ENCODE measurements at places on chromosomes 11 and 22. TPM values are rescaled to one million over a fixed set of nuclear protein-coding genes. Genes with fewer than 3 reads are reported as not detected.

Gene ARHGAP8
- not detected for total RNA-seq

Gene LINC01488
- not detected for total RNA-seq

Gene PDGFB
- 1.1 TPM for total RNA-seq

Gene RAD9A
- total RNA-seq = 5.2 TPM

Gene MEI1
- 1.2 TPM for total RNA-seq

Gene HBG1
- 0.25 TPM for total RNA-seq

Gene BATF2
- 0.26 TPM for total RNA-seq

Gene SOX6
- total RNA-seq = 0.50 TPM

Gene IGF2
- total RNA-seq = under 0.01 TPM

Gene ROBO4
- total RNA-seq = 1.9 TPM
